ENCODE measurements at places on chromosomes 12 and 14. TPM values are rescaled to one million over a fixed set of nuclear protein-coding genes. Genes with fewer than 3 reads are reported as not detected.

The GPRC5A gene
- 0.36 TPM for total RNA-seq

GRCh38 chr12:14240873-14241220 lies 124.6 kb upstream of the ATF7IP start:
- no peak for DNase-seq

GRCh38 chr14:43872752-43873655 lies 634.1 kb downstream of the FSCB start:
- DNase-seq = no peak

DNA sequence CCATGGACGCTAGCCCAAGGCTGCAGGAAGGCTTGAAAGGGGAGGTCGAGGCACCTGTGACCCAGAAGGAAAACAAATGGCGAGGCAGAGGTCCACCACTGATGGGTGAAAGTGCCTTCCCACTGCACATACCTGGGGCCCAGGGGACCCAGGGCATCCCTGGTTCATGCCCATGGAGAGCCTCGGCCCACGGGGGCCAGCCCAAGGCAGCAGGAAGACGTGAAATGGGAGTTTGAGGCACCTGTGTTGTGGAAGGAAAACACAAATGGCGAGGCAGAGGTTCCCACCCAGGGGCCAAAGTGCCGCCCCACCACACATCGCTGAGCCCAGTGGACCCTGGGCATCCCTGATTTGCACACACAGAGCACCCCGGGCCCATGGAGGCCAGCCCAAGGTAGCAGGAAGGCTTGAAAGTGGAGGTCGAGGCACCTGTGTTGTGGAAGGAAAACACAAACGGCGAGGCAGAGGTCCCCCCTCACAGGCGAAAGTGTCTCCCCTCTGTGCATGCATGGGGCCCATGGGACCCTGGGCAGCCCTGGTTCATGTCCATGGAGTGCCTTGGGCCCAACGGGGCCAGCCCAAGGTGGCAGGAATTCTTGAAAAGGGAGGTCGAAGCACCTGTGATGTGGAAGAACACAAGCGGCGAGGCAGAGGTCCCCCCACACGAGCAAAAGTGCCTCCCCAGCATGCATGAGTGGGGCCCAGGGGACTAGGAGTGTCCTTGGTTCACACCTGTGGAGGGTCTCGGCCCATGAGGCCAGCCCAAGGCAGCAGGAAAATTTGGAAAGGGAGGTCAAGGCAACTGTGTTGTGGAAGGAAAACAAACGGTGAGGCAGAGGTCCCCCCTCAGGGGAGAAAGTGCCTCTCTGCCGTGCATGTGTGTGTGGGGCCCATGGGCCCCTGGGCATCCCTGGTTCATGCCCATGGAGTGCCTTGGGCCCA lies 383.3 kb downstream of the ALG10 start:
- DNase-seq = no peak

DNA sequence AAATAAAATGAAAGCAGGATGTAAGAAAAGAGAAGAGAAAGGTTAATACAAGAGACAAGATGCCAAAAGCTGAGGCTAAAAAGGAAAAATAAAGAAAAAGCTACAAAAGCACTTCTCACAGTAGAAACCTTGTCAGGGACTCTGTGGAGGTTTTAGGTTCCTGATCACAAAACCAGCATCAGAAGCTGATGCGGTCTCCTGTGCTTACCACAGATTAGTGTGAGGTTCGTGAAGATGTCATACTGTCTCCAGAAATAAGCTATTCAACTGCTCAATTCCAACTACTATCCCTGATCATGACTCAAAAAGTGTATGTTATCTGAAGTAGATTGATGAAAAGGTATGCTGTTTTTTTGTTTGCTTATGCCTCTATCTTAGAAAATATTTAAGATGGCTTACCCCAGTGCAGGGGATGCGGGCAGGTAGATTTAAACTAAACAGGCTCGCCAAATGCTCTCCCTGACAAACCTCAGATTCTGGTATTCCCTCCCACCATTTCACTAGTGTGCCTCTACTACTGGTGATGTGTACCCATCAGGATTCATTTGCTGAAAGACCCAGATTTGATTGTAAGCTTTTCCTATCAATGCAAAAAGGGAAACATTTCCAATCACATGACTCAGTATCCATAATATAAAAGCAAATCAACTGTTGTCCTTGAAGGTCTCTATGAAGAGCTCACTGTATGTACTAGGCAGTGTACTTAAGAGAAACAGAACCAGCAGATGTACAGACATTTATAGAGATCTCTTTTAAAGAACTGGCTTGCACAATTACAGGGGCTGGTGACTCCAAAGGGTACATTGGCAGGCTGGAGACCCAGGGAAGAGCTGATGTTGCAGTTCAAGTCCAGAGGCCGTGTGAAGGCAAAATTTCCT lies 169.5 kb upstream of the FOXN3 start:
- DNase-seq = no peak

- DNase-seq = no peak
Observed at GRCh38 chr12:123089631-123090353, 61.1 kb downstream of the PITPNM2 start.

The DLGAP5 gene
- total RNA-seq = 12.6 TPM

- DNase-seq = no peak
Observed at GRCh38 chr12:43914391-43914790, 78.5 kb downstream of the TMEM117 start.

DNA sequence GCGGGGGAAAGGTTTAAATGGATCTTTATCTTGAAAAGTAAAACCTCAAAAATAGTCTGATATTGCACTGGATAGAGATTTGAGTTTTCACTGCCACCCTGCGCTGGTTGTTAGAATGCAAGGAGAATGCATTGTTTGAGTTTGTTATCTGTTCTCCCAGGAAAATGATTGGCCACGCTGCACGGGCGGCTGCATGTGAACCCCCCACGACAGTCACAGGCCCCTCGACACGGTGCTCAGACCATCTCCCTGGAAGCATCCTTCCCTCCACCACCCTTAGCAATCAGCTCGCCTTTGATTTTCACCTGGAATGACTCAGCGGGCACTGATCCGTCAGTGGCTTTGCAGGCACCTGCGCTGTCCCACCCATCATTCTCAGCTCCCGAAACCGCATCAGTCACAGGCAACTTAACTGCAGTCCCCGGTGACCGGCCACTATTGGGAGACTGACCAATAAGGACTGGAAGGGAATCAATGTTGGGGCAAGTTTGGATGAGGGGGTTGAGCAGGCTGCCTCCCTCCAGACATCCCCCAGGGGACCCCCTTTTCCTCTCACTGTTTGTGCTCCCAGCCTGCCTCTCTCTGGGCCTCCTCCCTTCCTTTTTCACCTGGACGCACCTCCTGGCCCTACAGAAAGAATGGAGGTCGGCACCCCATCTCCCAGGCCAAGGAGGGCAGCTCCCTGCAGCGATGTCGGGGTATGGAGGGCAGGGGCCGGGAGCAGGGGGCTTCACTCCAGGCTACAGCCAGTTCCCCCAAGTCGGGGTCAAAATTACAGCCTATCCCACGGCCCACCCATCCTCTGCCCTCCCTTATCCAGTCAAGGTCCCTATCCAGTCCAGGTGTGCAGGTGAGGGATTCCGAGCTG lies 28.5 kb upstream of the C14orf180 start:
- DNase-seq = no peak

- DNase-seq = peak; percentile 85
Observed at GRCh38 chr12:124913474-124914391, 717 bp downstream of the UBC start.

- DNase-seq = no peak
Observed at GRCh38 chr14:74952180-74952665, 3.2 kb downstream of the PGF start.

- no peak for DNase-seq
Observed at GRCh38 chr12:25743679-25744215, 190.7 kb upstream of the LMNTD1 start.

- DNase-seq = peak; percentile 91
Observed at GRCh38 chr12:124518051-124518932, 49.1 kb downstream of the NCOR2 start.

GRCh38 chr12:77248036-77248435 lies 182.7 kb upstream of the E2F7 start:
- no peak for DNase-seq

The KRT75 gene
- not detected for total RNA-seq

DNA sequence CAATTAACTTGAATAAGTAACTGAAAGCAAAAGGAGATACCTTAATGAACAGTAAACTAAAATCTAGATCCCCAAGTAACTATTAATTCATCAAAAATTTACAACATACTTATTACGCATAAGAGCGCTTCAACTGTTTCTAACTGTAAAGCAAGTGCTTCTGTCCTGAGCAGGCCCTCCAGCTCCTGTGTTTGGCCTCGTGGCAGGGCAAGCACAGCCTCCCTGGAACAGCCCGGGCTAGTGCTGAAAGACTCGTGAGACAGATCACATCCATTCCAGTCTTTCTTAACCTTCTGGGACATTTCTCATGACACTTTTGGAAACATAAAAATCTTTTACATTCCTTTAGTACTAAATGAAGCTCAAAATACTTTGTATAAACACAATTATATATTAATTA lies 178.8 kb upstream of the ABCD2 start:
- no peak for DNase-seq

DNA sequence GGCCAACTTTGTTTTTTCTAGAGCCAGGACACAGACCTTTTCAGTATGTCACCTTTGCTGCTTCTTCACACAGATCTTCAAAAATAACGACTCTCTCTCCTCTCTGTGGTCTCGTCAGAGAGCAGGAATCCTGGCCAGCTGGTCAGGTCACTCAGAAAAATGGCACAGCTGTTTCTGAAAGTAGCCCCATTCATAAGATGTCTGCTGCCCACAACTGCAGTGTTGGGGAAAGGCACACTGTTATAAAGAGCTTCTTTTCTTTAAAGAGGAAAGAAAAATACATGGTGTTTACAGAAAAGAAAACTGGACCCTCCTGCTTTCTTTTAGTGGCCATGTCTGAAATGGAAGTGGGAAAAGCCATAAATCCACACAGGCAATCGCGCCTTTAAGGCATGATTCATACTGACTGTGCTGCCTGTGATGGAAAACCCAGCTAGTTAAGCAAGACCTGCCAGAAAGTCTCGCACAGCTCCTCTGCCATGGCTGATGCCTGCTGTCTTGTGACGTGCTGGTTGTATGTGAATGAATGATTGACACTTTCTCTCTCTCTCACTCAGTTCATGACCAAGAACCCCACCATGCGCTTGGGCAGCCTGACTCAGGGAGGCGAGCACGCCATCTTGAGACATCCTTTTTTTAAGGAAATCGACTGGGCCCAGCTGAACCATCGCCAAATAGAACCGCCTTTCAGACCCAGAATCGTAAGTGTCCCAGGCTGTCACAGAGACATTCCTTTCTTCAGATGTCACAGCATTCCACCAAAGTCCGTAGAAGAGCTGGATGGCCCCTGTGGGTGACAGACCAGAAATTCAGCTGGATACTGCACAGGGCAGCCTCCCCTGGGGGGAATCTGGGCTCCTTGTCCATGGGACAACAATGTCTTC lies 147.9 kb upstream of the HIF1A start:
- no peak for DNase-seq

DNA sequence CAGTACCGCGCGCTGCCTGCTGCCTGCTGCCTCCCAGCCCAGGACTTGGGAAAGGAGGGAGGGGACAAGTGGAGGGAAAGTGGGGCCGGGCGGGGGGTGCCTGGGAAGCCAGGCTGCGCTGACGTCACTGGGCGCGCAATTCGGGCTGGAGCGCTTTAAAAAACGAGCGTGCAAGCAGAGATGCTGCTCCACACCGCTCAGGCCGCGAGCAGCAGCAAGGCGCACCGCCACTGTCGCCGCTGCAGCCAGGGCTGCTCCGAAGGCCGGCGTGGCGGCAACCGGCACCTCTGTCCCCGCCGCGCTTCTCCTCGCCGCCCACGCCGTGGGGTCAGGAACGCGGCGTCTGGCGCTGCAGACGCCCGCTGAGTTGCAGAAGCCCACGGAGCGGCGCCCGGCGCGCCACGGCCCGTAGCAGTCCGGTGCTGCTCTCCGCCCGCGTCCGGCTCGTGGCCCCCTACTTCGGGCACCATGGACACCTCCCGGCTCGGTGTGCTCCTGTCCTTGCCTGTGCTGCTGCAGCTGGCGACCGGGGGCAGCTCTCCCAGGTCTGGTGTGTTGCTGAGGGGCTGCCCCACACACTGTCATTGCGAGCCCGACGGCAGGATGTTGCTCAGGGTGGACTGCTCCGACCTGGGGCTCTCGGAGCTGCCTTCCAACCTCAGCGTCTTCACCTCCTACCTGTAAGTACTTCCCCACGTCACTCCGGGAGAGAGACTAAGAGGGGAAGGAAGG lies at the start of gene LGR5:
Gene LGR5 (plus strand): TSS at position 186 of the 732 bp plus-strand sequence. CDS start 283 bp downstream, at position 469.
- DNase-seq = peak; percentile 32

- no peak for DNase-seq
Observed at GRCh38 chr12:113027726-113028125, 28.8 kb upstream of the DTX1 start.

The LIMA1 gene
- total RNA-seq = 16.2 TPM

DNA sequence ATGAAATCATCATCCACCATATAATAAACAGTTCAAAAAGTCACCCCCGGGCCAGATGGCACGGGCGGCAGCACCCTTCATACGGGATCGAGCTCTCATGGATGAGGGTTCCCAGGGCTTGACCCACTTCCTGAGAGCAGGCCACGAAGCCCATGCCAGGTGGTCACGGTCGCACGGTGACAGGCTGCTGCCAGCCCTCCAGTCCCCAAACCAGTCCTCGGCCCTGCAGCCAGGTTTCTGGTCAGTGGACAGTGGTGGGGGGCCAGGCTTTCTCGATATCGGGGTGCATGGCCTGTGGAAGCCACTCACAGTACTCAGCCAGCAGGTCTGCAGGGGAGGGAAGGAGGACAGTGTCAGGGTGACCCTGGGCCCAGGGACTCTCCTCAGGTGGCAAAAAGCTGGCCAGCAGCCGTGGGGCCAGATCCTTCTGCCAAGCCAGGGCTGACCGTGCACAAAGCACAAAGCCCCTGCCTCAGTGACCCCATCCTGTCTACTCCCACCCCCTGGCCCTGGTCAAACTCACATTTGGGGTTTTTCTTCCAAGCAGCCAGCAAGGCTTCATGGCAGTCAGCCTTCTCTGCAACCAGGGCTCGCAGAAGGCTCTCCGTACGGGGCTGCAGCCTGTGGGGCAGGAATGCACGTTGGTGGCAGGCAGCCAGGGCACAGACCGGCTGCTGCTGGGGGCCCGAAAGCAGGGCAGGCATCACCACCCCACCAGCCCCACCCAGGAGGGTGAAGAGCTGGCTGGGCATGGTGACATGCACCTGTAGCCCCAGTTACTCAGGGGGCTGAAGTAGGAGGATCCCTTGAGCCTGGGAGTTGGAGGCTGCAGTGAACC lies 33.3 kb upstream of the UBC start:
- peak; percentile 47 for DNase-seq

The EEA1 gene
- total RNA-seq = 18.1 TPM

- DNase-seq = no peak
Observed at GRCh38 chr12:64722835-64723234, 36.4 kb downstream of the GNS start.

The SLC25A47 gene
- total RNA-seq = not detected

The SYCP3 gene
- total RNA-seq = 1.3 TPM

The PELI2 gene
- 55.0 TPM for total RNA-seq

All from cerebellum (tissue), 4 donors.